Stimulated activated CD4-positive, alpha-beta T cell treated with anti-CD3 and anti-CD28 coated beads, Interleukin-12 subunit alpha, Interleukin-12 subunit beta, amount 100 ng/mL, for 24 hours (primary cell): ENCODE measurements at places on chromosomes 5 and 9.

DNA sequence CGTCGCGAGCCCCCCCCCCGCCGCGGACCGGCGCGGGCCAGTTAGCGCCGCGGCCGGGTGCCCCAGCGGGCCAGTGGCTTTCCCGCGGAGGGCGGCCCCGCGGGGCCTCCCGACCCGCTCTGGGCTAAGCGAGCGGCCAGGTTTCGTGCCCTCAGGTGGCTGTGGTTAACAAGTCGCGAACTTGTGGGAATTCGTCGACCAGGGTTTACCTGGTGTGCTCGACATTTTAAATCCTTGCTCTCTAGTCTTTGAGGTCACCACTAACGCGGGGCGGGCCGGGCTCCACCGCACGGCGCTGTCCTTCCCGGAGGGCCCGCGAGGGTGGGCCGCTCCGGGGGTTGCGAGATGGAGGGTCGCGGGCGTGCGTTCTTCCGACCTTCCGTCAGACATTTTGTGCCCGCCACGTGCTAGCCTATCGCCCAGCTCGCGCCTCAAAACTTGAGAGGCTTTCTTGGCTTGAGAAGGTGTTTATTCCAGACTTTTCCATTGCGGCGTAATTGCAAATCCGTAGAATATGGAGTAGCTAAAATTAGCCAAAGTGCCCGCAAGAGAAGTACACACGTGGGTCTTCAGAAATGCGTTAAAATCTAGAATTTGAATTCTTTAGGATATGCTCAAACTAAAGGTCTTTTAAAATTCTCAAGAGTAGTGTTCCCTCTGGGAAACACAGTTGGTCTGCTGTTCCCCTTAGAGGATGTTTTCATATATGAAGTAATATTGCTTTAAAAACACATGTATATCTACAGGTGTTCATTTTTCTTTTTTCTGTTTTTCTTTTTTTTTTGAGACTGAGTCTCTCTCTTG, 2.1 kb downstream of the ANP32B start:
- peak; percentile 33 for DNase-seq

GRCh38 chr9:13330396-13331004, 51.0 kb upstream of the MPDZ start:
- no peak for DNase-seq

DNA sequence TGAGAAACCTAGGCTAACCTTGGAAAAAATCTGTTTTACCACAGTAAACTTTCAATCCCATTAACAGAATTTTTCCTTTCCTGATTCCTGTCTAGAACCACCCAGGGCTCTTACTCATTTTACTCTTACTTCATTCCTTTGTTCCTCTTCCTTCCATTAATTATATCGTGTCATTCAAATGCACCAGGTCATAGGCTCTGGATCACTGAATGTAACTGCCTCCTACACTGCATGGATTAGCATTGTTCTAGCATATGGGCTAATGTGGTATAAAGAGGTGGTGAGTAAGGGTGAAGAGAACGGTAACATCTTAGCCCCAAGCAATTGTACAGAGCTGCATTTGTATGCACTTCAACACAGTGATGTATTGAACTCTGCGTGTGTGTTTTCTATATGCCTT, 49.5 kb upstream of the SPINK5 start:
- no peak for DNase-seq

- DNase-seq = no peak
Observed at GRCh38 chr9:110912419-110913291, 125.6 kb downstream of the LPAR1 start.

GRCh38 chr9:27276193-27277030, 20.5 kb downstream of the EQTN start:
- DNase-seq = no peak

DNA sequence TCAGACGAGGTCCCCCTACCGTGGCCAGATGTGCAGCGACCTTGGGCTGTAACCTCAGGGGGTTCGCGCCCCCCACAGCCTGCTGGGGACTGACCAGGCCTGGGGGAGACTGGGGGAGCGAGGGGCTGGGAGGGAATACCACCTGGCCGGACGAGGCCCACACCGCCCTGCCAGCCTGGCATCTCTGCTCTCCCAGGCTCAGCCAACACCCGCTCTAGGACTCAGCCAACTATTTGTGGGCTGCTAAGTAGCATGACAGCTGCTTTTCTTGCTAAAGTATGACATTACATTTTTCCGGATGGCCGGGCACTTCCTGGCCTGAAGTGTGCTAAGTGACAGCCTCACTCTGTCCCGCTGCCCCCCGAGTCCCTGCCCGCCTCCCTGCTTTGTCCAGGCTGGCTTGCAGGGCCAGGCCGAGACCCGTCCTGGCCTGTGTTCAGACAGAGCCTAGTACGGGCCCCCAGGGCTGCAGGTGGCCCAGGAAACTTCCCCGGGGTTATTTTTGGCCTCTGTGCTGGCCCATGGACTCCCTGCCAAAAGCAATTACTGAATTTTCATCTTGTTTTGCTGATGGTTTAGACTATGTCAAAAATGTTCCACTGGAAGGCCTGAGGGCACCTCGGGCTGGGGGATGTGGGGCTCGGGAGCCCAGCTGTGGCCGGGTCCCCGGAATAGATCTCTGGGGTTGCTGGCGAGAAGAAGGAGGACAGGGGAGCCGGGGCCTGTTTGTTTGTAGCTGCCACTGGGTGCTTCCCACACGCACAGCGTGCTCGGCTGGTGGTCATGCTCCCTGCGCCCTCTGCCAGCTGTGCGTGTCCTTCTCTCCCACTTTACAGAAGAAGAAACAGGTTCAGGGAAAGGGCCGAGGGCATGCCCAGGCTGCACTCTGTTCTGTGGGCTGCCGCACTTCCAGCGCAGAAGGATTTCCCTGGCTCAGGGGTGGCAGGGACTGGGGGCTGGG, 13.4 kb upstream of the SLC2A6 start:
- DNase-seq = no peak

GRCh38 chr9:115016344-115016743, 86.0 kb upstream of the TNFSF8 start:
- no peak for DNase-seq

DNA sequence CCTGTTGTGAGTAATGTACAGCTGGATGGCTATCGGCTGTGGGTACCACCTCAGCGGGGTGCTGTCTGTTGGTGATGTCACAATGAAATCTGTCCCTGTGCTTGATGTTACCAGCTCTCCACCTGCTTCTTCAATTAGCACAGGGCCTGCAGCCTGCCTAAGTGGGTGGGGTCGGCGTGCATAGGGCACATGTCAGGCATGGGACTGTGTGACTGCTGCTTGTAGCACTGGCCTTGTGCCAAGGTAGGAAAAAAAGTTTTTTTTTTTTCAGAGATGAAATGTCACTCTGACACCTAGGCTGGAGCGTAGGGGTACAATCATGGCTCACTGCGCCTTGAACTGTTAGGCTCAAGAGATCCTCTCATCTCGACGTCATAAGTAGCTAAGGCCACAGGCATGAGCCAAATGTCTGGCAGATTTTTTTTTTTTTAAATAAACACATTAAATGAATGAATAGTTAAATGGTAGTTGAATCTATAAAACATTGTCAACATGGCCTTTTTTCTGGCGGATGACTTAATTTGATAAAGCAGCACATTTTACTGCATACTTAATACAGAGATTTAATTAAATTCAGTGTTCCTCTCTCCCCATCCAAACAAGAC, 222.5 kb downstream of the NXNL2 start:
- DNase-seq = no peak

GRCh38 chr5:147403651-147404640, 105.9 kb downstream of the DPYSL3 start:
- no peak for DNase-seq

- no peak for DNase-seq
Observed at GRCh38 chr5:142104491-142104890, 4.1 kb upstream of the NDFIP1 start.

- DNase-seq = no peak
Observed at GRCh38 chr9:36744678-36745077, 172.0 kb downstream of the MELK start.

GRCh38 chr5:16104961-16105360, 74.6 kb downstream of the MARCHF11 start:
- no peak for DNase-seq

GRCh38 chr9:107404736-107405135, 84.8 kb downstream of the KLF4 start:
- DNase-seq = no peak

DNA sequence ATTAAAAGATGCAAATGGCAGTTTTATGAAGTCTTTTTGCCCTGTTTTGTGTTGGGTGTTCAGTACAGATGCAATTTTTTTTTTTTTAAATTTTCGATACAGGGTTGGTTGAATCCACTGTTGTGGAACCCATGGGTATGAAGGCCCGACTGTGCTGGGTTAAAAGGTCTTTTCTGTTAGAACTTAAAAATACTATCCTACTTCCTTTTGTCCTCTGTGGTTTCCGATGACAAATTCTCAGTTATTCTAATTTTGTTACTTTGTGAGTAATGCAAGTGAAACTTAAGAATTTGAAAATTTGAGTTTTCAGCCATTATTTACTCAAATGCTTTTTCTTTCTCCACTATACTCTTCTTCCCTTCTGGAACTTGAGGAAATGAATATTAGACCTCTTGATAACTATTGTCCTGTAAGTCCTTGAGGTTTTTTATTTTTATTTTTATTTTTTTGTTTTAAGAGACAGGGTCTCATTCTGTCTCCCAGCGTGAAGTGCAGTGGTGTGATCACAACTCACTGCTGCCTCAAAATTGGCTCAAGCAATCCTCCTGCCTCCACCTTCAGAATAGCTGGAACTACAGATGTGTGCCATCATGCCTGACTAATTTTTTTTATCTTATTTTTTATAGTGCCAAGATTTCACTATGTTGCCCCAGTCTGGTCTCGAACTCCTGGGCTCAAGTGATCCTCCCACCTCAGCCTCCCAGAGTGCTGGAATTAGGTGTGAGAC, 67.5 kb downstream of the ZCCHC7 start:
- no peak for DNase-seq

GRCh38 chr9:124197177-124198095, 60.3 kb upstream of the NEK6 start:
- no peak for DNase-seq

DNA sequence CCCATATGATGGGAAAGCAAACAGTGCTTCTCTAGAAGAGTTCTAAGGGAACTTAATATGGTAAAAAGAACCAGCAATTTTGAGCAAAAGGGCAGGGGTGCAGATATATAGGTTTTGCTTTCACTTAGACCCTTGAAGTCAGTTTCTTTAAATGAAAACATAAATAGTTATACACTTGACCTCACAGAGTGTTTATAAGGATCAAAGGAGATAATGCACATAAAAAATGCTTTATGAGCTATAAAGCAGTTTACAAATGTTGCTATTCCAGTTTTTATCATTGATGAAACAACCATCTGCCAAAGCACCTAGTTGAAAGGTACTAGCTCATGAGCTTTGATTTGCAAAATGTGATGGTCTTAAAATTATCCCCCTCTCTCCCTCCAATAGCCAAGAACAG, 45.7 kb downstream of the ITGA2 start:
- DNase-seq = no peak

DNA sequence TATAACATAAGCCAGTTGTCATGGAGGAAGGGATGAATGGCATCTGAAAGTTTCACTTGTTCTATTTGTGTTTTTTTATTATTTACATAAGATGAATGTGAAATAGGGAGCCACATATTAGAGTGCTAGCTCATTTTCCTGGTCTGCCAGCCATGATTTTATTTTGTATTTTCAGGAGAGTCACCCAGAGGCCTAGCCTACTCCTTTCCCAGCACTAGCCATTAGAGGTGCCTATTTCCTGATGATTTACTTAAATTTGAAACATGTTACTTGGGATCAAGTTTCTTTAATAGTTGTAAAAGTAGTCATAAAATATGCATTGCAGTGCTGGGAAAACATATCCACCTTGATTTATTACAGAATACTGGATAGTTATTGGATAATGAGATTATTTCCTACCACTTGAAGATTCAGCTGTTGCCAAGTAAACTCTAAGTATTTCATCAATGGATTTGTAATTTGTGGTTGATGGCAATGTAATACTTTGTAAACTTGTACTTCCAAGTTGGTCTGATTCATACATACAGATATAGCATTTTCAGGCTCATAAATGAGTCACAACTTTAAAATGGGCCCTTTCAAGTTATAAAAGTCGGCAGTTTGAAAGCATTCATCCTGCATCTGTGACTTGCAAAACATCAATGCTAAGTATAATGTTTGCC, 50.8 kb downstream of the KCNN2 start:
- no peak for DNase-seq

GRCh38 chr5:139961435-139962157, 81.5 kb downstream of the NRG2 start:
- DNase-seq = no peak

- no peak for DNase-seq
Observed at GRCh38 chr5:72530196-72530595, 23.0 kb upstream of the ZNF366 start.

DNA sequence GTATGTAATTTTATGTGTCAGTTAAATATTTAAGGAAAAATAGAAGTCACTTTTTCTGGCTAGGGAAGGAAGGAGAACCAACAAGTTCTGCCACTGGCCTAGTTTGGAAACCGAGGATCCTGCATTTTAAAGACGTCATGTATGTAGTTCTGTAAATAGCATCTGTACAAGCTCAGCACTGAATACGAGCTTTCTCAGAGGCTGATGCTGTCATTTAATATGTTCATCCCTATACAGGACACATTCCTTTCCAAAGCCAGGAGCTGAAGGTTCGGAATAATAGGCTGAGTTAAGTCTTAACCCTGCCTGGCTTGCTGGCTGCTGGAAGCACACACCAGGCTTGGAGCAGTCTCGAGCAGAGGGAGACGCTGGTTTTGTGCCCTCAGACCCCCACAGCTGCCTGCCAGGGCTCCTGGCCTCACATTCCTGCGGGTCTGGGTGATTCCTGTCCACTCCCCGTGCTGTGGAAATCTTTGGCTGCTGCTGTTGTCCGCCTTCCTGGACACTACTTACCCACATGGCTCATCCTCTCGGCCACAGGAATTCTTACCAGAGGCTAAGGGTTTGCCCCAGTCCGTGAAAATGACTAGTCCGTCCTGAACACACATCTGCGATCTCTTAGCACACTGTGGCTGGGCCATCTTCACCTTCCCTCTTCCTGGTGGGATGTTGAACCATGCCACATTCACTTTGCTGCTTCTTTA, 36.6 kb downstream of the SLC46A2 start:
- DNase-seq = no peak

GRCh38 chr5:134006115-134006514, 1.3 kb upstream of the VDAC1 start:
- no peak for DNase-seq

- no peak for DNase-seq
Observed at GRCh38 chr5:54624805-54625568, 107.4 kb downstream of the SNX18 start.

DNA sequence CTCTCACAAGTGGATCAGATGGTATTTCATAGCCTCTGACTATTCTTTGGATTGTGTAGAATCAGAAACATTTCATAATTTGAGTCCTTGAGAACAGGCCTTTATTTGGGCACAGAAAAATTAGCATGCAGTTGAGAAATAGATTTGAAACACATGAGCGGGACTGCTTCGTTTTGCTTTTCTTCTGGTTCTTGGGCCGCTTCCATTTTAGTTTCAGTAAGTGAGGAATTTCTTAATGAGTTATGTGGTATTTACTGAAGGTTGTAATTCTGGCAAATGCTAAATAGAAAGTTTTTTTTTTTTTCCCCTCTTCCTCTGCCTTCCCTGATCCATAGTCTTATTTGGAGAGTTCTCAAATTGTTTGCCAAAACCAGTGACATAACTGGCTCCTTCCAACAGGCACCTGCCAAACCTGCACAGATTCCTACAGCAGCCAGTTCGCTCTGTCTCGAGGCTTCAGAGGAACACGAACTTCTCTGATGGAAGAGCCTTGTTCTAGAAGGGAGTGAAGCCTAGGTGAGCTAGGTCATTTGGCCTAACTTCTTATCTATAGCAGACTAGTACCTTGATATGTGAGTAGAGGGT, 71.2 kb upstream of the SLC28A3 start:
- no peak for DNase-seq
